ENCODE measurements at places on chromosomes 5 and 9.

DNA sequence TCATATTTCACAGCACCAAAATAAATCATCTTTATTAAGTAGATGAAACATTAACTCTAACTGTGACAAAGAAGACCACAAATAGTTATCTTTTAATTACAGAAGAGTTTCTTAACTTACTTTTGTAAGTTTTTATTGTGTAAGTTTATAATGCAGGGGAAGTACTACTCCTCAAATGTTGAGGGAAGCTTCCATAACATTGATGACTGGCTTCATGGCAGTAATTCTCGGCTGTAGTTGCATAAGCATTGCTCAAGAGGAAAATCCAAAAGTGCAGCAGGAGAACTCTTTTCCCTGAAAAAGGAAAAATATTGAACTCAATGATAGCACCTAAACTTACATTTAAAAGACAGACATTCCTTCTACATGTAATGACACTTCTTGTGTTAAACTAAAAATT lies 4.6 kb downstream of the TSLP start:
- DNase-seq = peak; percentile 26

DNA sequence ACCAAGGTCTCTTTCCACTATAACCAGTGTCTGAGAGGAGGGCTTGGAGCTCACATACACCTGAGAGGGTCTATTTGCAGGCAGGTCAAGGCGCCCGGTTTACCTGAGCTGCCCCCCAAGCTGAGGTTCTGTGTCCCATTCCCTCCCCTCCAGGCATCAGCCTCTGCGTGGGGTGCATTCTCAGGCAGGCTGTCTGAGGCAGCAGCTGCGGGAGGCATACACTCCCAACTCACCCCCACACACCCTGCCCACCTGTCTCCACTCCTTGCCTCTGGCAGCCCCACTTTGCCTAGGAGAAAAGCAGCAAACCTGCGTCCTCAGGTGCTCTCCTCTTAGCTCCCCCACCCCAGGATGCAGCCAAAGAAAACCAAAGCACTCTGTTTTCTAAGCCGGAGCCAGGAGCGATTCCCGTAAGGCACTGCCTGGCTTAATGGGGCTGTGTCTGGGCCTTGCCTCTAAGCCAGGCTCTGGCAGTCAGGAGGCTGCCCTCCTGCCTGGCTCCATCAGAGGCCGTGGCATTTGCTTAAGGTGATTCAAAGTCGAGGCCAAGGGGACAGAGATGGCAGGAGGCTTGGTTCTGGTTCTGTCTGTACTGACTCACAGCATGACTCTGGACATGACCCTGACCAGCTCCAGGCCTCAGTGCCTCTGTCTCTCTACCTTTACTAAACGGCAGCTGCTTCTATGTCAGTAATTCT lies 139.2 kb upstream of the TRIM32 start:
- no peak for DNase-seq

DNA sequence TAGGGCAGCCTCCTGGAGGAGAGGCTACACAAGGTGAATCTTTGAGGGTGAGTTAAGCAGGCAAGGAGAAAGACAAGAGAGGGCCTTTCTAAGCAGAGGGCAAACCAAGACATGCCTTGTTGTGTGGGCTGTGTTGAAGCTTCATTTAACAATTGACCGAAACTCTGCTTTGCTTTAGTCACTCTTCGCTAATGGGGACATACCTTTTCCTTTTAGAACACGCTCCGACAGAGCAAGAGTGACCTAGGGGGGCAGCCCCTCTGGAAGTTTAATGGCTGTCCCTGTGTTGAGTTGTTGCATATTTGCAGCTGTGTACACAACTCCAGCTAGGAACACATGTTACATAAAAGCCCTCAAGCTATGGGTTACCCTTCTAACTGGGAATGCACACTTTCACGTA lies 218.1 kb upstream of the WWC1 start:
- no peak for DNase-seq

- no peak for DNase-seq
These were observed 636.1 kb downstream of the KIF4B start for GRCh38 chr5:155649666-155650065.

DNA sequence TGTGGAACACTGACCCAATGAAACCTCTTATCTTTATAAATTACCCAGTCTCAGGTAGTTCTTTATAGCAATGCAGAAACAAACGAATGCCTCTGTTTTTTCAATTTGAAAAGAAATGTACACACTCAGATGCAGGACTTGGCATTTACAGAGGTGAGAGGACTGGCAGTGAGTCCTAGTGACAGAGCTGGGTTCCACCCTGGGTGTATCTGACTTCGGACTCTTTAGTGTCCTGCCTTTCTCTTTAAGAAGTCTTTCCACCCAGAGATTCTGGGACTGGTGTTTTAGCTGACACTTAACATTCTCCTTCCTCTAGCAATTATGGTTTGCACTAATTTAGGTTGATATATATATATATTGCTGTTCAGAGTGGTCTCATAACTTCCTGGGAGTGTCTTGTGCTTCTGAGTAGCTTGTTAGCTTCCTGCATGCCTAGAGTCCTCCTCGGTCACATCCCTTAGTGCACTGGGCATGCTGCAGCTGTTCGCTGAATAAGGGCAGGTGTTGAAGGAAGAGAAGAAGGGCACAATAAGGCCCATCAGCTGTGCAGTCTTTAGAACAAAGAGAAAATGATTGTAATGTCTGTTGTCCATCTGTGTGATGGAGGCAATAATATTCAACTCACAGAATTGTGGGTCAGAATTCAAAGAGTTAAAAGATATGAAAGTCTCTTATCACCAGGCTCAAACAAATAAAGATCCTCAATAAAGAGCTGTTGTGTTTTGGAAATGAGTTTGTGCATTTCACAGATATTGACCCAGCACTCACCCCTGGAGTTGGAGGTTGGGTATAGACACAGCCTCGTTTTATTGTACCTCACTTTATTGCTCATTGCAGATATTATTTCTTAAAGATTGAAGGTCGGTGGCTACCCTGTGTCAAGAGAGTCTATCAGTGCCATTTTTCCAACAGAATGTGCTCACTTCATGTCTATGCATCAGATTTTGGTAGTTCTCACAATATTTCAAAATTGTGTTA lies 187.1 kb downstream of the TRIM32 start:
- no peak for DNase-seq

GRCh38 chr9:6917162-6917561 lies 159.4 kb downstream of the KDM4C start:
- no peak for DNase-seq

DNA sequence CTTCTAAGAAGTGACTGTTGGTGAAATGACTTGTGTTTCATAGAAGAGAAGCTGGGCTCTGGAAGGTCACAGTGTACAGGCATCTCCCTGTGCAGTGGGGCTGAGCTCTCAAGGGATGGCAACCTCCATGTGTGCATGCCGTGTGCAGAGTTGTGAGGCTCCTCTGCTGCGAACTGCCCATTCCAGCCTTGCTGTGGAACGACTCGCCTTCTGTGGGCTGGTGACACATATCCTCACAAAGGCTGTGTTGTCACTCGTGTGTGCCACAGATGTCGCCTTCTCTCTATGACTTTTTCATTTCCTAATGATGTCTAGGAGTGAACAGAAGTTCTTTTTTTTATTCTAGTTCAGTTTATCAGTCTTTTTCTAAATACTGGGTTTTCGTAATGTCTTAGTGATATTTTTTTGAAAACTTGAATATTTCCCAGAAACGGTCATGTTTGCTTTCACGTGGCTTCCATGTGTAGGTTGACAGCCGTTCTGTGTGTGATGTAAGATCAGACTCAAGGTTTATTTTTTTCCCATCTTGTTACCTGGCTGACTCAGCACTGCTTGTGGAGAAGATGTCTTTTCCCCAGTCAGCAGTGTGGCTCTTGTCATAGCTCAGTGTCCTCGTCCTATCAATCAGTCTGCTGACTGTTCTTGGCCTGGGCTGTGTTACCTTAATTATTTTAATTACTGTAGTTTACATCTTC lies 57.3 kb upstream of the CACNA1B start:
- peak; percentile 4 for DNase-seq

DNA sequence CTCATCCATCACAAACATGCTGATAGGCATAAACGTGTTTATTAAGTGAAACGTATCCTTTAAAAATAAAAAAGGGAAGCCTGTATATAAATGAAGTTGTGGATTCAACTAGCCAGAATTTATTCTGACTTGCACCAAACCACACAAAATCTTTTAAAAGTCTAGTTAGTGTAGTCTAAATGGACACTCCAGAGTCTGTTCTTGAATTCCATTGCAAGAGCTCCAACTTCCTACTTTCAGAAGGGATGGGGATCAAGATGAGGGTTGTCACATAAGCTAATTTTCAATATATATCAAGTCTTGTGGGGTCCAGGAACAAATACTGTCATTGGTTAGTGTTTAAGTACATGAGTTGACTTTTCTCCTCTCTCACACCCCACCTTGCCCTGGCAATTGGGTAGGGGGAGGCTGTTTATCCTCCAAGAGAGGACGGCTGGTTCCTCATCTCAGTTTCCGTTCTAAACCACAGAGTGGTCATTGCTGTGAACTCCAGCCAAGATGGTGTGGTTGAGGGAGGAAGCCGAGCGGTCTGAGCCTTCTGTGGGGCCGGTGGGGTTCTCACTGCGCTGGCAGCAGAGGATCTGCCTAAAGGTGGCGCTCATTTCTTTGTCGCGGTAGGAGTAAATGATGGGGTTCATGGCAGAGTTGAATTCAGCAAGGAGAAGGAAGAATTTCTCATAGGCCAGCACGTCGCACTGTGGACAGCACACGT lies 163.2 kb downstream of the LPAR1 start:
- no peak for DNase-seq

- DNase-seq = no peak
These were observed 24.5 kb upstream of the UBE2QL1 start for GRCh38 chr5:6424110-6424659.

DNA sequence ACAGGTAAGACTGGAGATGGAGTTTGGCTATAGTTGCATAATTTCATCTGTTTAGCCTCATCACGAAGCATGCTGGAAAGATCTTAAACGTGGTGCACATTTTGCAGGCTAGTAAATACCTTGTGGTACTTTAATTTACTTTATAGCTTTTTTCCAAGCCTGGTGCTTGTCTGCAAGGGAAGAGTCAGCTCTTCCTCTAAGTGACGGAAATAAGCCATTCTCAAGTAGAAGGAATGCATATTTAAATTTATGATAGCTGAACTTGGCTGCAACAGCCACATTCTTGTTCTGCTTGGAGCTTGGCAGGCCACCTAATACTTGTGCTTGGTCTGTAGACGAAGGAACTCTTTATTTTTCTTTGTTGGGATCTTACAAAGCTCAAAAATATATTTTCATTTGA lies 188.0 kb upstream of the PIK3R1 start:
- peak; percentile 97 for DNase-seq

DNA sequence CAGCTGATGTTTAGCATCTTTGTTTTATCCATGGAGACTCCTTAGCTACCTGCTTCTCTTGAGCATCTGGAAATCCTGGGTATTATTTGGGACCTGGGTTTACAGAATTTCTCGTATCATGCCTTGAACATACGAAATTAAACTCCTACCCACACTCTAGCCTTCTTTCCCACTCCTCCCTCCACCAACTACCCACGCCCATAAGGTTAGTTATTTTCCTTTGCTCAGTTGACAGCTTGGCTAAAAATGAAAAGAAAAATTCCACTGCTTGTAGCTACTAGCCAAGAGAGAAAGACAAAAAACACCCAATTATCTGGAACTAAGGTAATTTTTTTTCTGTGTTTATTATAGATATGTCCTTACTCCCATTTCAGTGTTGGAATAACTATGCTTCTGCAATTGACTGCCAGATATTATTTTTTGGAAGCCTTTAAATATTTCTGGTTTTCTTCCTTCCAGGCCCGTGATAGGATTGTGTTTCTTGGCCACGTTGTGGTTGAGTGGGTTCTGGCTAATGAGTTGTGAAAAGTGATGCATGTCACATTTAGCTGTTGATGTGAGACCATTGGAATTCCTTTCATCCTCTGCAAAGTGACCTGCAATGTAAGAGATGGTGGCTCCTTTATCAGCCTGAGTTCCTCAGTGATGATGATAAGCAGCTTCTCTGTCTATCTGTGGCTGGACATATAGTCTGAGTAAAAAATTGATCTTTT lies 308.1 kb downstream of the LRRC70 start:
- DNase-seq = no peak

GRCh38 chr5:145506185-145506850 lies 328.8 kb downstream of the PRELID2 start:
- DNase-seq = no peak

DNA sequence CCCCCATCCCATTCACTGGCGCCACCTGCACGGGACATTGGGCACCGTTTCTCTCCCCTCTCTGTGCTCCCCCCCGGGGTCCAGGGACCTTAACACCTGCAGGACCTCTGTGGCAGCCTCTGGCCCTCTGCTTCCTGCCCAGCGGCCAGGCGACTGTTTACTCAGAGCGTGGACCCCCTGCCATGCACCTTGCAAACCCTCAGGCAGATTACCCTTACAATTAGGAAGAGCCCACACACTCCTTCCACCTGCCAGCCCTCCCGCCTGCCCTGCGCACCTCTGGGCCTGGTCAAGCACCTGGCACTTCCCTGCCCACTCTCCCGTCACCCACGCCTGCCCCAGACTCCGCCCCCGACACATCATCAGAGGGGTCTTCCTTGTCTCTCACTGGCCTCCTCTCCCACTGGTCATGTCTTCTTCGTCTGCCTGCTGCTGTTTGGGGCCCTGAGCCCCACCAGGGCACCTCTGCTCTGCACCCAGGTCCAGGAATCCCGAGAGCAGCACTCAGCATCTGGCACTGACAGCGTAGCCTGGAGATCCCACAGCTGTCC lies 281.3 kb upstream of the IRX4 start:
- no peak for DNase-seq

DNA sequence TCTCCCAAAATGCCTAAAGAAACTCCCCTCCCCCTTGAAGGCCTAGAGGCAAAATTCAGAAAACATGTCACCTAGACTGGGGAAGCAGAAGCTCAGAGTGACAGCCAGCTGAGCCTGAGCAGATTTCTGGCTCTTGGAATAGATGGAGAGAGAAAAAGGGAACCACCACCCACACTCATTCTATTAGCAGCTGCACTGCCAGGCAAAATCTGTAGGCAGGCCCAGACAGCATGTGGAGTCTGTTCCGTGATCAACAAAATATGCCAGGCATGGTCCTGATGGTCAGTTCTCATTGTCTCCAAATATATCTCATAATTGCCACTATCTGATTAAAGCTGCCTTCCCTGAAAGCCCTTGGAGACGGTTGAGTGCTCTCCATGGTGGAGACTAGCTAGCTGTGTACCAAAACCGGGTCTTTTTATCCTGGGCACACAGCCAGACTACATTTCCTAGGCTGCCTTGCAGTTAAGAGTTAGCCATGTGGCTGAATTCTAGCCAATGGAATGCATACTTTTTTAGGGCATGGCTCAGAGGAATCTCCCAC lies 131.7 kb upstream of the GPR151 start:
- no peak for DNase-seq

Measured in AG10803 (cell line).